ENCODE measurements at places on chromosomes 2 and 18.
A peak's percentile ranks its signal among the peaks of the same experiment; 100 is the strongest.

DNA sequence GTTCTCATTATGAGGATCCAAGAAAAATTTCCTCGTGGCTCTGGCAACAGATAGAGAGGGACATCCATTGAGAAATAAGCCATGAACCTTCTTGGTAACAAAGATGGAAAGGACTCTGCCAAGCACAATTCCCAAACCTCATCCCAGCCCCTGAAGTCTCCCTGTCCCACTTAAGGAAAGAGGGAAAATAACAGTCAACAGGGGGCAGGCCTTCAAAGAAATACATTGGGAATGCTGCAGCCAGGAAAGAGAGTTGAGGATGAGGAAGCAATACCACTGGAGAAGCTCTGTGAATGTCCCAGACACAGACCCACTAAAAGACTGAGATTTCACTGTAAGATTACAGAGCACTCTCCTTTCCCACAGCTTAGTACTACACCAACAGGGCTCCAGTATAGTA, 93.2 kb downstream of the CD226 start:
- no peak for DNase-seq

DNA sequence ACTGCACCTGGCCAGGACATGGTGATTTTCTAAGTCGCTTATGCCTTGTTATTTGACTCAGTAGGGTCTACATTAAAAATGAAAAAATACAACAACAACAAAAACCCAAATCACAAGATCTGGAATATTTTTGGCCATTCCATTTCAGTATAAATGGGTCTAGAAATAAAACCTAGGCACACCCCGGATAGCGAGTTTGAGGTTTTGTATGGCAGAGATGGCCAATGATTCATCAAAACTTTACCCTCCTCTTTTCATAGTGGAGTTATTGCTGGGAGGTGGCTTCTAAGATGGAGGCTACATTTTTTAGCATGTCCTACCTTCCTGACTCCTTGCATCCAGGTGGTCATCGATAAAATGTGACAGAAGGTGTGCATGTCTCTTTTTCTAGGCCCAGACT, 49.3 kb upstream of the PELI1 start:
- DNase-seq = no peak

DNA sequence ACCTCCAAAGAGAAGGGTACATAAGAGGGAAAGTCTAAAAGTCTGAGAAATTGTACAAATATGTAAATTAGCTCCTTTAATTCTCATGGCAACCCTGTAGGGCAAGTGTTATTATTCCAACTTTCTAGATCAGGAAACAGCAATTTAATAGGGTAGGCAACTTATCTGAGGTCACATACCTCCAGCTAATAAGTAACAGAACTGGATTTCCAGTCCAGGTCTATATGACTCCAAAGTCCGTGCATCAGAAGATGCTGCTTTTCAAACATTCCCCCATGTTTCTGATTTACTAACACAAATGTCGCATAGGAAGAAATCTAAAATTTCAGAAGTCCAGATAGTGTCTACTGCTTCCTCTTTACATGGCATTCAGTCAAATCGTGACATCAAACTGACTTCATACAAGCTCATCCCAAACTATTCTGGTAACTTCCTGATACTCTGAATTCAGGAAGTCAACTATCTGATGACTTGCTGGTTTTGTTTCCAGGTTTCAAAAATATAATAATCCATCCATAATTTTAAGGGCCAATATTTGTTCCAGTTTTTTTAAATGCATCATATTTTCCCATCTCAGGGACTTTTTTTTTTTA, 419.3 kb upstream of the ACVR2A start:
- DNase-seq = no peak

- no peak for DNase-seq
Observed at GRCh38 chr2:207617011-207617671, 8.1 kb downstream of the METTL21A start.

DNA sequence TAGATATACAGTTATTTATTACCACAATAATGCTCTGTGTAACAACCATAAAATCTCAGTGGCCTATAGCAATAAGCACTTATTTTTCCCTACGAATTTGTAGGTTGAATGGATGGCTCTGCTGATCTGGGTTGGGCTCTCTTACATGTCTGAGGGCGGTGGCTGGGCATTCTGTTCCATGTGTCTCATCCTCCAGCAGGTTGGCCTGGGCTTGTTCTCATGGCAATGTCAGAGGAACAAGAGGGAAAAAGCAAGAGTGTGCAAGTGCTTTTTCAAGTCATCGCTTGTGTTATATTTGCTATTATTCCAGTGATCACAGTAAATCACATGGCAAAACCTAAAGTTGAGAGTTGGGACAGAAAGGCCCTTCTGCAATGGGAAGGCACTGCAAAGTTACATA, 30.4 kb upstream of the MYO3B start:
- DNase-seq = no peak

DNA sequence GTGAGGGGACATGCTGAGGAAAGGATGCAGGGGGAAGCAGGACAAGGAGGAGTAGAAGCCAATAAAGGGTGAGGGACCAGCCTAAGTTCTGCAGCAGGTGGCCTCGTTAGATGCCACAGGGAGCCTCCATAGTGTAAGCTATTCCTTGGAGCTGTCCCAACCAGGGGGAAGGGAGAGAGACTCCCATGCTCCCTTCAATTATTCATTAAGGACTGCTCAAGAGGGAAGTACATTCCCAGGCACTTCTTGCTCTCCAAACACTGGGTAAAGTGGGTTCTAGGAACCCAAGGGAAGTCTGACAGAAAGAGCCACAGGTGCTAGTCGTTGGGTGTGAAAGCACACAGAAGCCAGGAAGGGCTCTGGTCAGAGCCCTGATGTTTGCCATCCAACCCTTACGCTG, 193.7 kb downstream of the SLC39A10 start:
- no peak for DNase-seq

DNA sequence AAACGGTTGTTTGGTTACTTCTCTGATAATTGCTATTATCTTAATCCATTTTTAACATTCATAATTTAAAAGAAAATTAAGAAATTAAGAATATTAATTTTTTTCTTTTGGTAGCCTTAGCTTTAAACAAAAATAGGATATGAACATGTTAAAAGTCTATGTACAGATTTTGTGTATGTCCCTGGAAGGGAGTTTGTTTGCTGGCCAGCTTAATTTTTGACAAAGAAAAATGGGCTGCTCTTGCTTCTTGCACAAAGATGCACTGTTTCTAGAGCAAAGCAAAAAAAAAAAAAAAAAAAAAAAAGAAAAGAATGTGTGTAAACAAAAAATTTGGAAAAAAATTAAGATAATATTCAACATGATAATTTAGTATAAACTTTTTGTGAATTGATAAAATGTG, 1.3 kb downstream of the RFTN2 start:
- no peak for DNase-seq

DNA sequence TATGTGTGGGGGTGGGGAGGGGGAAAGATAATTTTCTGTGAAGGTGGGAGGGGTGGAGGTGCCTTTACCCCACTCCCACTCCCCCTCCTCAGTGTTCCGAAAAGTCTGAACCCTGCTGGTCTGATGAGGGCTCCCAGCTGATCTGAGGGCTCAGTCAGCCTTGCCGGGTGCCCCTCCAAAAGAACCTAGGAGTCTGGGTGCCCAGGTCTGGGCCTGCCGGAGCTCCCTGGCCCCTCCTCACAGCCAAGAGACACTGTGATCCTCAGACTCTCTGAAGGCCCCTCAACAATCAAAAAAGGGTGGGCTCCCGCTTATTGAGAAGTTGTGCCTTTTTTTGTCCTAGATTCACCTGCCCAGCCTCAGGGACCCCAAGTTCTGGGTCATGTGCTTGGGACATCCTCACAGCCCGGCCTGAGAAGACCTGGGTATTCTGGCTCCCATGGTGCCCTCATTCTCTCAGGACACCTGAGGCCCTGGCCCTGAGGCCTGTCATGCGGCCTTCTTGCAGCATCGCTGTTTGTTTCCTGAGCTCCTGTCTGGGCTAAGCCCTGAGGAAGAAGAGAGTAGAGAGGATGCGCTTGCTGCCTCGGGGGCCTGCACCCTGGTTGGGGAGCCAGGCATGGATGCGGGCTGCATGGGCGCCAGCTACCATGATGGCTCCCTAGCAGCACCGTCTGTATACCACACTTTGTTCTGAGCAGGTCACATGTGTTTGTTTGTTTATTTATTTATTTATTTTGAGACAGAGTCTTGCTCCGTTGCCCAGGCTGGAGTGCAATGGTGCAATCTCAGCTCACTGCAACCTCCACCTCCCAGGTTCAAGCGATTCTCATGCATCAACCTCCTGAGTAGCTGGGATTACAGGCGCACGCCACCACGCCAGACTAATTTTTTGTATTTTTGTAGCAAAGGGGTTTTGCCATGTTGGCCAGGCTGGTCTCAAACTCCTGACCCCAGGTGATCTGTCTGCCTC, 44.0 kb downstream of the SDC1 start:
- peak; percentile 2 for DNase-seq

- DNase-seq = no peak
Observed at GRCh38 chr18:44130376-44130942, 550.2 kb upstream of the SETBP1 start.

DNA sequence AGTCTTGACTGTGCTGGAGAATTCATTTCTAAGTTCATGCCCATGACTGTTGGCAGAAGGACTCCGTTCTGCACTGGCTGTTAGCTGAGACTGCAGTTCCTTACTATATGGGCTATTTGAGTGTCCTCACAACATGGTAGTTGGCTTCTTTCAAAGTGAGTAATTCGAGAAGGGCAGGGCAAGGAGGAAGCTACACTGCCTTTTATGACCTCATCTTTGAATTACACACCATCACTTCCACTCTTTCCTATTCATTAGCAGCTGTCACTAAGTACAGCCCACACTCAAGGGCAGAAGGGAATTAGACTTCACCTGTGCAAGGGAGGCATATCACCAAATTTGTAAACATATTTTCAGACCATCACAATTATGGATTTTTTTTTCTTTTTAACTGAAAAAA, 55.9 kb upstream of the EPAS1 start:
- no peak for DNase-seq

DNA sequence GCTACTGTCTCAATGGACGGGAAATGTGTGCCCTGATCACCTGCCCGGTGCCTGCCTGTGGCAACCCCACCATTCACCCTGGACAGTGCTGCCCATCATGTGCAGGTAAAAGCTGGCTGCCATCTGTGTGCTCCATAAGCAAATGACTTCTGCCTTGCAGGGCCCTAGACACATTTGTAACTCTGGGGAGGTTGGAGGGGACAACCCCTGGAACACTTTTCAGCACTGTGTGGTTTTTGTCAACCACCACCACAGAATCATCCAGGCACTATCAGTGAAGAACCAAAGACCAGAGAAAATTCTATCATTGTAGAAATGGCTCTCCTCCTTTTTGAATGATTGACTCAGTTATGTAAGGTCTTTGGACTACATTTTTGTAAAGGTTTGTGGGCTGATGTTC, 84.3 kb downstream of the FEZ2 start:
- no peak for DNase-seq

DNA sequence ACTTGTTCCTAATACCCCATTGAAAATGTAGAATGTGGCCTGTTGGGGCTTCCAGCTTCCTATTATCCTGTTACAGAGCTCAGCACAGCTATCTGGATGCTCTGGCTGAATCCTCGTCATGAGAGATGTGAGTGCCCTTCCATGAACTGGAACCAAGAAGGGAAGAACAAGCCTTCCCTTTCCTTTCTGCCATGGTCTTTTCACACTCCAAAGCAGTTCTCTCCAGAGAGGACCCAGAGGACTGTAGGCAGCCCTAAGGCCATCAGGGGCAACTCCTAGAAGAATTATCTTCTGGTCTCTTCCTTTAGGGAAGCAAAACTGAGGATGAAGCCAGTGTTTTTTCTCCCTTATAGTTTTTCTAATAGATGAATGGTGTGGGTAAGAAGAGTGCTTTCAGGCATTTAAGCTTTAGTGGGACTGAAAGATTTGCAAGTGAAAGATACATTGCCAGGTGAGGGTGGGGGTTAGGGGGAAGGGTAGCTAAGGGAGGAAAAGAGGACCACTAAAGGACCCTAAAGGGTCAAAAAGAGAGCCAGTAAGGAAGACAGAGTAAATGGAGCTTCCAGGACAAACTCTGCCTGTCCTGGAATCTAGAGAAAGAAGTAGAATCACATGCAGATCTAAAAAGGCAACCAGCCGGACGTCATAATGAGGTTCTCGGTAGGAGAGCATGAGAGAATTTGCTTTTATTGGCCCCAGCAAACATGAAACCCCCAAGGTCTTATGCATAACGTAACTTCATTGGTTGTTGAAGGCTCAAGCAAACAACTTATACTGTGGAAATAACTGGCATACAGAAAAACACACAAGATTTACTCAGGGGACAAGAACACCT, 12.4 kb upstream of the XPO1 start:
- DNase-seq = no peak

DNA sequence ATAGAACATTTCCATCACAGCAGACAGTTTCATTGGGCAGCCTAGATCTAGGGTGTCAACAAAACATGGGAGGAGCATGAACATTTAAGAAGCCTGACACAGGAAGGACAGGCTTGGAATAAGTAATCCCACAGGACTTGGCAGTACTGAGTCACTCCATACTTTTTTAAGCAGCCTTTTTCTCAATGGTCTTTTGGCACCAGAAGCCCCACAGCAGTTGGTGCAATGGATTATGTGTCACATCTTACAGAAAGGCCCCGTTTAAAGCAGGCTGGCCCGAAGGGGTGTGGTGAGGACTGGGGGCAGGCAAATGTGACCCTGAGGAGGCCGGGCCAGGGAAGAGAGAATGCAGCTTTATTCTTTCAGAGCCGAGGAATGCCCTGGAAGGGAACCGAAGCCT, 26.6 kb downstream of the SPTBN1 start:
- DNase-seq = no peak

DNA sequence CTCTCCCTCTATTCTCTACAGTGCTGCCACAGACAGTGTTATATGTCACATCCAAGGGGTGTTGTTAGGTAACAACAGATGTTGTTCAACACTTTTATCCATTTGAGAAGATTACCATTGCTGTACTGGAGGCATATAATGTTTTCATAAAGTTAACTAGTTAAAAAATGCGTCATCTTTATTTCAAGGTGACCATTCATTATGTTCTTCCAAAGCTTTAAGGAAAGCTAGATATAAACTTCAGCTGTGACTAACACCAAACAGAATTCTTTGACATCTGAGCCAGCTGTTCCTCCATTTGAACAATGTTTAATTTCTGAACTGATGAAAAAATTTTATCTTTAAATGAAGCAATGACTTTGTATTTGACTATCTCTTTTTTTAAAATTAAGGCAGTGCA, 1099.6 kb upstream of the TMEFF2 start:
- no peak for DNase-seq

- no peak for DNase-seq
Observed at GRCh38 chr2:8710951-8711350, 29.1 kb downstream of the ID2 start.

DNA sequence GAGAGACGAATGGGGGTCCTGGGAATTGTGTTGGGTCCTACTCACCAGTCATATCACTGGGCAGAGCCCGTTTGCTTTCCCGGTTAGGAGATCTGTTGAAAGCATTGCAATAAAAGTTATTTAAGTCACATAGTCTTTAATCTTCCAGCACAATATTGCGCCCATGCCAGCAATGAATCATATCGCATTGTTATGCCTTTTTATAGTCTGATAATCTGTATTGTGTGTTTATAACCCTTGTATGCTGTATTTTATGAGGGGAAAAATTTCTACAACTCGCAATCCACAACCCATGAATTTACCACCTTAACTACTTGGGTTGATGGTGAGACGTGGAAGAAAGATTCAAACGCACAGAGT, 211.9 kb upstream of the SMIM21 start:
- no peak for DNase-seq

Data from CD4-positive, alpha-beta T cell treated with Interleukin-15 for 1 hour (primary cell).